ENCODE measurements at places on chromosomes 16 and 17.

DNA sequence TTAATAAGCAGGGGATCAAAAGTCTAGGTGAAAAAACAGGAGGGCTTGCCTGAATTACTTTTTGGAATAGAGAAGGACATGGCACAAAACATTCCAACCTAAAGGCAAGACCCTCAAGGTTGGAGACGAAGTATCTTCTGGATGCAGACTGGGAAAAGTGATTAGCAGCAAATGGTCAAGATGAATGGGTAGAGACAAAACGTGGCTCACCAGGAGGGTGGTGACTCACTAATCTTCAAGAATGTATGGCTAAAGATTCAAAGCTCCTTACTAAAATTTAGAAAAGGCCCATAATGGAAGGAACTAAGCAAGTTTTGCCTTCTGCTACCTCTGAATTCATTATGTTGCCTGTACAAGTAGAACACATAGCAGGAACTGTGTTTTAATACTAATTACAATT lies 469.5 kb upstream of the RBFOX1 start:
- no peak for DNase-seq

- DNase-seq, result no peak
These were observed 60.9 kb downstream of the SRCIN1 start for GRCh38 chr17:38544839-38545209.

DNA sequence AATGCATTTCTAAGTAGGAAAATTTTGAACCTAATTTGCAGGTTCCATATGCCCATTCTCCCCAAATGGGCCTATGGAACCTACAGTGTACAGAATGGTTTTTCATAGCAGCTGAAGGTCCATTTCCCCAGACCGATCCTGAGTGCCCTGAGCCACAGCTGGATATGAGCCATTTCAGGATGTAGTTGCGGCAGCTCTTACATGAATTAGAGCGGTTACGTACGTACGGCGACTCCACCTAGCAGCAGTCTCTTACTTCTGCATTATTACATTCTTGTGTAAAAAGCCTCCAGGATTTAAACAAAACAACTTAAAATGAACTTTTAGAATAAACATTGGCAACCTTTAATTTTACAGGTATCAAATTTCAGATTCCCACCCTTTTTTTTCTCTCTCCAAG lies 225.3 kb downstream of the SNX29 start:
- DNase-seq, result no peak

DNA sequence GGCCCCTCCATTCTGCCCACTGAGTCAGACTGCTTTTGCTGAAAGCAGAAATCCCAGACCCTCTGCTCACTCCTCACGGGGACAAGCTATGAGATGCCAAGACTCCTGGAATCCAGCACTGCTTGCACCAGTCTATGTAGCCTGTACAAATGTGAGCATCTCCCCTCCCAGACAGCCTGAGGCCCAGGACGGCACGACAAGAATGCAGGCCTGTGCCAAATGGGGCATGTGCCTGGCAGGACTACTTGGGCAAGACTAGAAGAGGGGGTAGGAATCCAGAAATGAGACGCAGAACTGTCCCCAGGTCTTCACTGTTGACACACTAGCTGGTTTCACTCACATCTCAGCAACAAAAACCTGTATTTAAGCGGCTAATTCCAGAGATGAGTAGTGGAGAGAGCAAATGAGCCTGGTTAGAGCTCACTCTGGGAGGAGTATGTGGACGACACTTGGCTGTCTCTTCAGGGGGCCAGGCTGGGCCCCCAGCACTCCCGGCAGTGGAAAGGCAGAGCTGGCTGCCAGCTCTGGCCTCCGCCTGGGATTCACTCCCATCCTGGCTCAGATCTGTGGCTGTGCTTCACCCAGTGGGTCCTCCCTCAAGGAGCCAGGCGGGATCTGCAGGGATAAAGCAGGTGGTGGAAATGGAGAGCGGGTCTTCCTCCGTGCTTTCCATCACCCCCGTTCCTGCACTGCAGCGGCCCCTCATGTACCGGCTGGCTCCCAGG lies 2.9 kb upstream of the MYO1C start:
- no peak for DNase-seq

DNA sequence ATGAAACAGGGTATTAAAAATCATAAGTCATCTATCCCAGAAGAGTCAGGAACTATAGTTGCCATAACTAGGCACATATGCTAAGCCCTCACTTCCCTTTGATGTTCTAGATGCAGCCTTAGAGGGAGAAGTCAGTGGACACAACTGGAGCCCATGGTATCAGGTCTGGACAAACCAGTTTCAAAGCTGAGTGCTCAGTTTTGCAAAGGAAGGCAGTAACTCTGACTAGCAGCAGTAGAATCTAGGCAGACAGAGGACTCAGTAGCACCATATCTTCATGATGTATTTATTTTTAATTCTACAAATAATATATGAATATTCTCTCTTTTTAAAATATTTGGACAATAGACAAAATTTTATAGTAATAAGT lies 11.7 kb upstream of the FAM20A start:
- DNase-seq, result no peak

DNA sequence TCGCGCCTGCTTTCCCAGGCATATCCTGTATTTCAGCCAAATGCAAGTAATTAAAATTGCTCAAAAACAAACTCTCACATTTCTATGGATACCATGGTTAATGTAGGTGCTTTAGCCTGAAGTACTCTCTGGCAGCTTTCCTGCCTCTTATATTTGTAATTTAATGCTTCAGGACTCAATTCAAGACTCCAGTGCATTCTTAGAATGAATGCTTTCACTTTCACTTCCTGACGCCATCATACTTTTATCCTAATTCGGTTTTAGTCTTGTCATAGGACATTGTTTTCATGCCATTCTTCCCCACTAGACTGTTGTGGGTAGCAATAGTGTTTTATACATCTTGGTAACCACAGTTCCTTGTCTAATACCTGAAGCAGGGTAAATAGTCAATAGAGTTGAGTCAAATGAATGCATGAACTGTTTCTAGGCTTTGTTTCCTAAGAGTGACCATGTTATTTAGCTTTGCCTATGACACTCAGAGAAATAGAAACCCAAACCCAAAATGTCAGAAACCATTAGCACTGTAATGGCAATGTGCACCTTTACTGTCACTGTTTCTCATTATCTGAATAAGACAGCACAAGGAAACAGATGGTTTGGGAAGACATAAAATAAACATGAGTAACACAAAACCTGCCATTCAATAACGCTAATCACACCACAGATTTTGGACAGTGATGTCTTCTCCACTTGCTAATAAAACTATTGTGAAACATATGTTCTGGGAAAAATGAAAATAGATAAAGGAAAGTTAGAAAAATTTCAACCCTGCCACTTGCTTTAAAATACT lies 705.5 kb downstream of the CDH11 start:
- no peak for DNase-seq

Data from stimulated activated naive CD4-positive, alpha-beta T cell treated with Interleukin-2 at 50 U/mL for 16 hours (primary cell).